ENCODE measurements at places on chromosomes 5 and 9. TPM values are rescaled to one million over a fixed set of nuclear protein-coding genes. Genes with fewer than 3 reads are reported as not detected.

GRCh38 chr9:135345775-135346433, 133.7 kb upstream of the PPP1R26 start:
- DNase-seq: no peak

- no peak for DNase-seq
Measured at GRCh38 chr5:137372016-137372772, 126.9 kb downstream of the SPOCK1 start.

DNA sequence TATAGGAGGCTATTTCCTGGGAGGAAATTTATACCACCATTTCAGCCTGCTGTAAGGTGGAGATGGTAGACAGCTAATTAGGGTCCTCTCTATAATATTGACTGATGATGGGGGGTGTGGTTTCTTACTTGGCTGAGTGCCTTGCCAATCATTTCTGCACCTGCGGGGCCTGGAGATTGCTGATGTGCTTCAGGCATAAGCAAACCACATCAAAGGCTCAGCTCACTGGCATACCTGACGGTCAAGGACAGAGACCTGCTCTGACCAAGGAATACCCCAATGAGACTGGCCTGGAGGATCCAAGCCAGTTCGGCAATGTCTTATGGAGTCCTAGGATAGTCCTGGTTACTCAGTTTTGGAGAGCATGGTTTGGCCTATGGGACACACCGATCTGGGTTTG, 29.5 kb downstream of the ANKH start:
- no peak for DNase-seq

- no peak for DNase-seq
Measured at GRCh38 chr9:38390851-38391250, 1.7 kb upstream of the ALDH1B1 start.

DNA sequence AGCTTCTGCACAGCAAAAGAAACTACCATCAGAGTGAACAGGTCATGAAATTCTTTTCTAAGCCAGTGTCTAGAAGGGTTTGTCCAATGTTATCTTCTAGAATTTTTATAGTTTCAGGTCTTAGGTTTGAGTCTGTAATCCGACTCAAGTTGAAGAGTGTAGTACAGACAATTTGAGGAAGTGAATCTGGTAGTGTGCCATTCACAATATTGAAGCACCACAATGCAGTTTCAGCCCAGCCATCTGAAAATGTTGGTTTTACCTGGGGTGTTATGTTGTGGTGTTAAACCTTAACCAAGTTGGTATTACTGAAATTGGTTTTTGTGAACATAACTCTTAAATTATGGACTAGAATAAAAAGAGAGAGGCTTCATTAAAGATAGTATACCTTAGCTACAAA, 77.2 kb downstream of the ADAMTS16 start:
- DNase-seq: no peak

DNA sequence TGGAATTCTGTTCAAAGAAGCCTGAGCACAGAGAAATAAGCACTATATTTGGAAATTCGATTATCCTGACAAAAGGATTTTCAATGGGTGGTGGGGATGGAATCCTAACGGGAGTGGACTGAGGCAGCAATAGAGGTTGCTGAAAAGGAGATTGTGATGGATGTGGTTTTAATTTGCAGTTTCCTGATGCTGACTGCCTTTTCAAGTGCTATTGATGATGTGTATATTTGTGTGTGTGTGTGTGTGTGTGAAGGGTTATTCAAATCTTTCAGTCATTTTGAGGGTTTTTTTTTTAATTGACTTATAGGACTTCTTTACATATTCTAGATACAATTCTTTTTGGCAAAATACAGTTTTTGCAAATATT, 614.5 kb downstream of the HINT1 start:
- DNase-seq: no peak

DNA sequence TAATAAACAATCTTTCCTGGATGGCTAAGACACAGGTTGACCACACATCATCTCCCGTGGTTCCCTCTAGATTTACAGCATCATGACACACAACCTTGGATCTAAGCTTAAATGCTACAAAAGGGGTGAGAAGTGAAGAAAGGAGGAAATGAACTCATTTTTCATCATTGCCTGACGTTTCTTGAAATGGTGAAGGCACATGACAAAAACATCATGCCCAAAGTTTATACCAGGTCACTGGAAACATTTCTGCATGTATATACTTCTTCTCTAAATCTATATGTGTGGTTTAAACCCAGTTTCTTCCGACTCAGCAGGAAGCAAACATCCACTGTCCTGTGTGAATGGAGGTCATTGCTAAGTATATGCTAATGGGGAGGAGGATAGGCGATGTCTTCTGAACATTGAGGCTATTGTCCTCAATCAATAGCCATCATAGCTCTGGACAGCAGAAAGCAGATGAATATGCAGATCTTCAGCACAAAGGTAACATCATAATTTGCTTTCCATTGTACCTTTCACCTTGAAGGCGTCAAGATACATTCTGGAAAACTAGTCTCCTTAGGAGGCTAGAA, 137.4 kb downstream of the MED27 start:
- DNase-seq: no peak

DNA sequence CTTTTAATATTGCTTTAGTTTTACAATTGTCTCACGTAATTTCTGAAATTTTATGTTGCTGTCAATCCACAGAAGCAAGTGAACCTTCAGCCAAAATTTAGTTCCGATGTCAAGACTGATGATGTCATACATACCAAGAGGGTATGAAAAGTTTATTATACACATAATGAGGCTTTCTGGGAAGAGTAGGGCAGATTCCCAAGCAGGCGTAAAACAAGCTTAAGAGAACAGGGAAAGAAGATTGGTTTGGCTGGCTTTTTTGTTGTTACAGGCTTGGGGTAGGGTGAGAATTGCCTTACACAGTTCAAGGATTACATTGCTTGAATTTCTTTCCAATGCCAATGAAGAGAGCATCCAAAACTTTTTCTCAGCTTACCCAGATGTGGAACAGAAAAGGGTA, 1962.9 kb upstream of the CDH6 start:
- DNase-seq: no peak

DNA sequence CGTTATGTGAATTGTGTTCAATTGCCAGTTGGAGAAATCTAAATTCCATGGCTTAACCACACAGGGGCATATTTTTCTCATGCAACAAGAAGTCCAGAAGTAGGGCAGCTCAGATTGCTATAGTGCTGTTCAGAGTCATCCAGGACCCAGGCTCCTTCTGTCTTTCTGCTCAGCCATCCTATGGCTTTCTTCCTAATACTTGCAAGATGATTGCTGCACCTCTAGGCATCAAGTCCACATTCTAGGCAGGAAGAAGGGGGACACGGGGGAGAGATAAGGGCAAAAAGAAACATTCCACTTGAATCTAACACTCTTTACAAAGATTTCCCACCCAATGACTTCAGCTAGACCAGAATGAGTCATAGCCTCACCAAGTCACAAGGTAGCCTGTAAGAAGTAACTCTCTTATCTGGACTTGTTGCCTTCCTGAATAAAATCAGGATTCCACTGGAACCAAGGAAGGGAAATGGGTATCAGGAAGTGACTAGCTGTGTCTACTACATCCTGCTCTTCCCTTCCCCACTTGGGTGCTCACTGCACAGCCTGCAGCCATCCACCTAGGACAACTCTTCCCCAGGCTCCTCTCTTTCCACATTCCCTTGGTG, 5.3 kb downstream of the ERAP2 start:
- no peak for DNase-seq

DNA sequence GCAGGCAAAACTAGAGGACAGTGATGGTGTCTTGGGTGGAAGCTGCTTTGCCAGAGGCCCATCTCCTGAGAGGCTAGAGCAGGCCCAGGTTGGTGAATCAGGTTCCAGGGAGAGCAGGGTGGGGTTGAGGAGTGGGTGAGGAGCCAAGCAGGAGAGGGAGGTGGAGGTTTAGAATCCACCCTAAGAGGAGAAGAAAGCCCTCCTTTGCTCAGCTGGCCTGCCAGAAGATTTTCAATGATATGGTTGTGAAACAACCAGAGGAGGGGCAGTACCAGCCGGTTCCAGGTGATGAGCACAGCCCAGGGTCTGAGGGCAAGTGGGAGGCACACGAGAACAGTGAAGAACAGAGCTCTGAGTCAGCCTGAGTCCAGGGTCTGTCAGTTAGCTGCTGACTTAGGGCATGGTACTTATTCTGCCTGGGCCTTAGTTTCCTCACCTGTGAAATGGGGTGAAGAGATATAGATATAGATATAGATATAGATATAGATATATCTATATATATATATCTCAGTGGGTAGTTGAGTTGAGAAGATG, 17.8 kb downstream of the PPARGC1B start:
- DNase-seq: peak; percentile 67

The ITK gene
- 16.5 TPM for total RNA-seq

The CCNI2 gene
- 7.4 TPM for total RNA-seq

The ZNF483 gene
- total RNA-seq: 5.8 TPM

The PCDHA10 gene
- 5.8 TPM for total RNA-seq

Data from Peyer's patch (tissue), 4 donors.